Progenitor cell of endocrine pancreas (in vitro differentiated cells): ENCODE measurements at places on chromosomes 6 and 20.
A peak's percentile ranks its signal among the peaks of the same experiment; 100 is the strongest.

DNA sequence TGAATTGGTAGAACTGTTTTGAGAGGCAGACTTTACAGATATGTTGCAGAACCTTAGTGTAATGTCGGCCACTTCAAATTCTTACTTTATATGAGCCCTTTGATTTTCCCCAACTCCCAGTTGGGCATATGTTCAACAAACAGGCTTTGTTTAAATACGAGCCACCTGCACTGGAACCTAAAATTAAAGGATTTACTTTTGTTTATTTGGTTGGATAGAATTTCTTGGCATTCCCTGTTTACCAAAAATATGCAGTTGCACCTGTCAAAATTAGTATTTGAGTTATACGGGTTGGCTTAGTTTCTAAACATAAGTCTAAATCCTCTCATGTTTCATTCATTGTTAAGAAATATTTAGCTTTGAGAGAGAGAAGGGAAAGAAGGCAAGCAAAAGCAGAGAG is 2.4 kb upstream of the GLYATL3 start:
- no peak for DNase-seq

- no peak for DNase-seq
These were observed 159.5 kb downstream of the MRPL14 start for GRCh38 chr6:43967719-43968091.

GRCh38 chr20:721876-722275 is 46.3 kb upstream of the SCRT2 start:
- DNase-seq = no peak

DNA sequence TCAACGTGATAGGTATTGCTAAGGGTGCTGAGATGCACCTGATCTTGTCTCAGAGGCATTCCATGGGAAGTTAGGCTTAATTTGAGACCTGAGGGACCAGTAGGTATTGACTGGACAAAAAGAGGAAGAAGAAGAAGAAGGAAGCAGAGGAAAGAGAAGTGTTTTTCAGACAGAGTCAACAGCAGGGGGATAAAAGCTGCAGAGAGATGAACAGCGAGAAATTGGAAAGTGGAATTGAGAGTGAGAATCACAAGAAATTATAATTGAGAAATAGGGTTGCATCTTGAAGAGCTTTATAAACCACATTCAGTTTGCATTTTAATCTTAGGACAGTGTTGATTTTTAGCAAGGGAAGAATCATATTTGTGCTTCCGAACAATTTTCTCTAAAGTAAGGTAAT is 254.0 kb downstream of the CD83 start:
- no peak for DNase-seq

DNA sequence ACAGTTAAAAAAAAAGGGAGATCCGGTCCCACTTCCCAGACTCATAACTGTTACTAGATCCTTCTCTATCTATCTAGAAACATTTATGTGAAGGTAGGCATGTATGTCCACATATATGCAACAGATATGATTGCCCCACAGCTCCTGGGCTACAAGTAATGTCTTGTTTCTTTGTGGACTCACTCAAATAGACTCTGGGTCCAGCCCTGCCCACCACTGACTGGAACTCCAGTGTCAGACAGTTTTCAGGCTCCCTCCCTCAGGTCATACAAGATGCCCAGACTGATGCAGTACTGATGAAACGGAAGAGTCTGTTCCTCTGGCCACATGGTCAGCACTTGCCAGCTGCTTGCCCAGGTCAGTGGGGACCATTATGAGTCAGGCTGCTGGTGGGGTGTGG is 30.8 kb upstream of the IER3 start:
- DNase-seq = no peak

DNA sequence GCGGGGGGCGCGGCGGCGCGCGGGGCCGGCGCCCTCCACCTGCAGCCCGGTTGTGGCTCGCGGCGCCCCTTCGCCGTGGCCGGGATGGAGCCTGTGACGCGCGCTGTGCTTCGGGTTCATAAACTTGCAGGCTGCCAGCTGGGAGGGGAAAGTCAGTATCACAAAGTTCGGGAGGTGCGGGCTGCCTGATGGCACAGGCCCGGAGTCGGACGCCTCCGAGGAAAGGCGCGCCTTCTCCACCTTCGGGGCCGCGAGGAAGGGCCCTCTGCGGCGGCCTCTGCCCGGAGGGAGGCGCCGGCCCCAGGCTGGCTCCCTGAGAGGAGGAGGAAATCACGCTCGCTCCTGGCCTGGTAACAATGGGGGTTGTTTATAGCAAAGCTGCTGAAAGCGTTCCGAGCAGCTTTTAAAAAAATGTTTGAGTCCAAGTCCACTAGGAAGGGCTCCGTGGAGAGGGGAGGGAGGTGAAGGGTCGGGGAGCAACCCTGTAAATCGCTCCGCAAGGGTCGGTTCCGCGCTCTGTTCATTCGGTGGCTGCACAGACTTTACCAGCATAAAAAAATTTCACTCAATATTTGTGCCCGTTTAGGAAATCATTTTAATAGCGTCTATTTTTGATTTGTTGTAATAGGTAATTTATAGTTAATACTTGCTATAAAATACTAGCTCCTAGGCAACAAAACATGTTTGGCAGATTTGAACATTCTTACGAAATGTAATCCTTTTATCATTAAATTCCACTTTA is 1.0 kb downstream of the AFDN start:
- peak; percentile 45 for DNase-seq

DNA sequence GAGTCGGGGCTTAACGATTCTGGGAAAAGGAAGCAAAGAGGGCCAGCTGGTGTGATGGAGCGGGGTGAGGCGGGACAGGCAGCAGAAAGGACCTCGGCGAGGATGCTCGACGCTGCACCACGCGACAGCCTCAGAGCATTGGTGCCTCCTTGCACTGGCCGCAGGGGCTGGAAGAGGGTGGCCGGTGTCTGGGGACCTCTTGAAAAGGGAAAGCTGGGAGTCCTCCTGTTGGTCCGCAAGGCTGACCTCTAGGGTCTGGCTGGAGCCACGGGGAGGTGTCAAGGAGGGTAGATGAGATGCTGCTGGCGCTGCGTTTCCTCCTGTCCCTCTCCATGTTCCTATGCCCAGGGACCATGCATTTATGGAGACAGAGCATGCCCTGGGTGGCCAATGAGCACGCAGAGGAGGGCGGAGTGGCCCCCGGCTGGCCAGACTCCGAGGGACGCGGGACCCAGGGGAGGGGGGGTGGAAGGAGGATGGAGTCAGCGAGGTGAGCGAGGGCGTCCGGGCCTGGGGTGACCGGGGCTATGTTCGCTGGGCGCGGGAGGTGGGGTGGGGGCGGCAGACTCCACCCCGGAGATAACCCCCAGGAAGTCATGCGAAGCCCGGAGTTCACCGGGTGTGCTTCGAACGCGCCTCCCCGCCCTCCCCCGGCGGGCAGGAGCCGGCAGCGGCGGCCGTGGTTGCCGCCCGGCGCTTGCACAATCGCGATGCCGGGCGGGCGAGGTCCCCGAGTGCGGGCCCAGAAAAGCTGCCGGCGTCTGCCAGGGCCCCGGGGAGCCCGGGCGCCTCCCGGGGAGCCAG is at the start of gene CYP24A1:
TSS of gene CYP24A1 (minus strand) at position 334 of the 804 bp plus-strand sequence. CDS start 407 bp downstream, outside the sequence.
- no peak for DNase-seq

GRCh38 chr6:155485756-155486155 is 30.1 kb upstream of the NOX3 start:
- no peak for DNase-seq

DNA sequence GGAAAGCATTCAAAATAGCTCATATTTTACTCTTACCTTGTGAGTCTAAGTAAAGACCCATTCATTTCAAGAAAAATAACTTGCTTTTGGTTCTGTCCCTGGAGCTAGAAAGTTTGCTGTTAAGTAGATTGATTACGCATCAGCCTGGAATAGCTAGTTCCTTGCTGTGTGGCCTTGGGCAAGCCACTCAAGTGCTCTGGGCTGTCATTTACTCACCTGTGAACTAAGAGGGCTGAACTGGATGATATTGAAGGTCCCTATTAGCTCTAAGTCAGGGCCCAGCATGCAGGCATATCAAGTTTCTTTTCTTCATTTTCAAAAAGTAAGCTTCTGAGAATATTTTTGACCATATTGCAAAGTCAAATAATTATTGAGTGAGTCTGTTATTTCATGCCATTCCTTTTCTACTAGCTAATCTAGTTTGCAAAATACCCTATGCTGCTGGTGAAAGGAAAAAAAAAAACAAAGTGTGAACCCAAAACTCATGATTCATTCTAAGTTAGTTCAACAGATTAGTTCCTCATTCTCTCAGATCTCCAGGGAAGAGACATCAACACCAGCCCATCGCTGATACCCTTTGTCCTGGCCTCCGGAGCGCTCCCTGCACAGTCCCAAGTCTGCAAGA is 106.5 kb upstream of the GMDS start:
- no peak for DNase-seq

DNA sequence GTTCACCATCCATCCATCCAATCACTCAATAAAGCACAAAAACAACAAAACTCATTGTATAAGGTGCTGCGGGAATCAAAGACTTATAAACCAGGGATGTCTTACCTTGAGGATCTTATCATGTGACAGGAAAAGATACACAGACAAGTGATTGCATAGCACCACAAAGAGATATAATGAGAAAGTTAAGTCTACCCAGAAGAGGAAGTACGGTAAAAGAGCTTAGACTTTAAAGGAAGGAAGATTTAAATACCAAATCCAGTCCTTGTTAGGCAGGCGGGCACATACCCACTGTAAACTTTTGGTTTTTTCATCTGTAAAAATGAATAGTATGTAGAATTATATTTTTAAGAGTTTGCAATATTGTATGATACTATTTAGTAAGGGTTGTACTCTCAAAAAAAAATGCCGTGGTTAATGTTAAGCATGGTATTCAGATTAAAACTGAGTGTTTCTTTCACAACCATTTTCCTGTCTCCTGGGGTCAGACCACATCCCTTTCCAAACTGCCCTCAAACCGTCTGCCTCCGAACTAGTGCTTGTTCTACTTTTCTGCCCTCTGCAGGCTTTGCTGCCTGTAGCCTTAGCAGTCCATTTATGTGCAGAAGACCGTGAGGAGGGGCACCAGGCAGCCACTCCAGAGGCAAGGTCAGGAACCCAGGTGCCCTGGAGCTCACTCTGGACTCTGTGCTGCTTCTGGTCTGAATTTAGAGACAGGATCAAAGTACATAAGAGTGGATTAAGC is 179.5 kb upstream of the SYNDIG1 start:
- no peak for DNase-seq

GRCh38 chr6:168015009-168015408 is 17.5 kb downstream of the KIF25 start:
- no peak for DNase-seq

DNA sequence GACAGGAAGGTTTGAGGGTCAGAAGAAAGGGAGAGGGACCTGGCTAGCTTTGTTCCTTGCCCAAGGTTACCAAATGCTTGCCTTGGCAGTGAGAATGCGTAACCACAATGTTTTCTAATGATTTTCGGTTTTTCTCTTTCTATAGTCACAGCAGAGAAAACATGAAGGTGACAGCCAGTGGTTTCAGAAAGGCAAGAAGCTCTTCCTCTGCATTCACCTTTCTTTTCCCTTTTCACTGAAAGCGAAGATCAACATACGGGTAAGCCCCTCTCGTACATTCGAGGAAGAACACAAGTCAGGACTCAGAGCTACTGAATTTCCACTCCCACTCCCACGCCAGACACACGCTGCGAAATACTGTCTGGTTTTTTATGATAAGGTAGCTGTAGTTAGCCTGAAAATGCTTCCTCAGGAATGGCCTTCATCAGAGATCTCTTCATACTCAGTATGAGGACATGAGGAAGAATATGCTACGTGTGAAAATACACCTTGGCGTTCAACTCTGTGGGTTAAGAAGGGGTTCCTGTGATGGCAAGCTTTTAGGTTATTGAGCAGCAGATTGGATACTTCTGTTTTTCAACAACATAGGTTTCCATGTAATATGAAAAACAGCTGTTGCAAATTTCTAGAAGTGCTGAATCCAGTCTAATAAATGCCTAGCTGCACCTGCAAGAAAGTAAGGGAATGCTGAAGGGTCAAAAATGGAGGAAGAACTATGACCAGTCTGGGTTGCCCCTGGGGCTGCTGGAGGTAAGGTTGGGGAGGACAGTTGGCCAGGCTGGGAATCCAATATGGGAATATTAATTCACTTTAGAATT is 7.4 kb upstream of the CD83 start:
- no peak for DNase-seq

DNA sequence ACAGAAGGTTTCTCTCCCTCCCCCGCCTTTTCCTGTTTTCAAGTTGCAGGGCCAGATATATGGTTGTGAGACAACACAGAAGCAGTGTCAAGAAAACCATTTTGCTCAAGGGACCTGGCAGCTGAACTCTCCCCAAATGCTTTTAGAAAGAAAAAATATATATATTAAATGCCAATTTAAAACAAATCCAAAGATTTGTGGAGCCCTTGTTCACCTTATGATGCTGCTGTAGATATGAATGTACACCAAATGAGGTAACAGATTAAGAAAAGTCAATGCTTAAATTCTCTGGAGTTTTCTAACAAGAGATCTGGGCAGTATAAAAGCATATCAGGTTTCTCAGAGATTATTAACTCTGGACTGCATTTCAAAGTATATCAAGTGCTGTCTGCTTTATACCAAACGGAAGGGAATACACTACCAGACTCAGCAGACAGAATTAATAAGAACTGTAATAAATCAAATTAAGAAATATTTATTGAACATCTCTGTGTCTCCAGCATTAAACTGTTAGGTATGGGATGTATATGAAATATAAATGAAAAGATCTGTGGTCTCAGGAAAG is 357.5 kb downstream of the HDGFL1 start:
- no peak for DNase-seq
